Astrocyte of the spinal cord (primary cell): ENCODE measurements at places on chromosomes 3 and 15.

- no peak for DNase-seq
Observed at GRCh38 chr3:14113965-14114635, 10.6 kb downstream of the CHCHD4 start.

DNA sequence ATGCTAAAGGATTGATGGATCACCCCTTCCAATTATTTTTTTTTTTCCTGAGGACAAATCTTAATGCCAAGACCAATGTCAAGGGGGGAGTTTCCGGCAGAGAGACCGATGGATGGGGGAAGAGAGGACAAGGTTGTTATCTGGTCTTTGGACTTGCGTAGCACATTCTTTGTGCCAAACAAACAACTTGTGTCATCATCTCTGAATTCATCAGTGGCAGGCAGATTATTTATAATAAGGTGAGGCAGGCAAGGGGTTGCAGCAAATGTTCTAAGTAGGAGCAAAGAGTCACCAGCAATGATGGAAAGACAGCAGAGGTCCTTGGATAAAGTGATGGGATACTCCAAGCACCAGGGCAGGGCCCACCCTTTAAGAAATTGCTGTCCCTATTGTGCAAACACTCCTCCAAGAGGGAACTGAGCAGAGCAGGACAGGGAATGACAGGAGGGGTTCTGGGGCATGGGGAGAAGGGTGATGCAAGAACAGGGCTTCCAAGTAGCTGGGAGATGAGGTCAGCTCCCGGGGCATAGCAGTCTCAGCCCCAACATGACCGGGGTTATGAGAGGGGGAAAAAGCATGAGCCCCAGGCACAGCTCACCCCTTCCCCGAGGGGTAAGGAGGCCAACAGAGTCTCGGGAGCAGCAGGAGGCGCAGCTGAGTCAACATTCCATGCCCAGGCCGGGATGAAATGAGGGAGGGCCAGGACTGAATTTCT, 57.4 kb downstream of the ANXA2 start:
- DNase-seq: no peak

DNA sequence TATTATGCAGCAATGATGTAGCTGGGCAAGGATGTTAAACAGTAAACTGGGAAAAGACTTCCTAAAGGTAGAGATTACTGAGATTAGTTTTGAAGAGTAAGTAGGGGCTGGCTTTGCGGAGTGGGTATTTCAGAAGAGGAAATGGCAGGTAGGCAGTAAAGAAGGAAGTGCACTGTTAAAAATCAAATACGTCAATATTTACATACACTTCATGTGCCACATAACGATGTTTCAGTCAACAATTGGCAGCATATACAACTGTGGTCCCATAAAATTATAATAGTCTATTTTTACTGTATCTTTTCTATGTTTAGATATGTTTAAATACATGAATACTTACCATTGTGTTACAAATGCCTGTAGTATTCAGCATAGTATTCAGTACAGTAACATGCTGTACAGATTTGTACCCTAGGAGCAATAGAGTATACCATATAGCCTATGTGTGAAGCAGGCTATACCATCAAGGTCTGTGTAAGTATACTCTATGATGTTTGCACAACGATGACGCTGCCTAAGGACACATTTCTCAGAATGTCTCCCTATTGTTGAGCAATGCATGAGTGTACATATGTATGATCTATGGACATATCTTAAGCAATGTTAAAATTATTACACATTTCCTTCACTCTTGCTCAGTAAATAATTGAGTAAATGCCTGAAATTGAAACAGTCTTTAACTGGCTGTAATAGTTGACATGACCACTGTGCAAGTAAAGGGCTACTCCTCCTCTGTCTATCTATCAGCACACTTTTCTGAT, 196.7 kb downstream of the ISL2 start:
- no peak for DNase-seq

GRCh38 chr15:90561344-90562244, 31.9 kb downstream of the CRTC3 start:
- DNase-seq: peak; percentile 19

GRCh38 chr3:119913021-119913420, 131.1 kb downstream of the NR1I2 start:
- DNase-seq: no peak

DNA sequence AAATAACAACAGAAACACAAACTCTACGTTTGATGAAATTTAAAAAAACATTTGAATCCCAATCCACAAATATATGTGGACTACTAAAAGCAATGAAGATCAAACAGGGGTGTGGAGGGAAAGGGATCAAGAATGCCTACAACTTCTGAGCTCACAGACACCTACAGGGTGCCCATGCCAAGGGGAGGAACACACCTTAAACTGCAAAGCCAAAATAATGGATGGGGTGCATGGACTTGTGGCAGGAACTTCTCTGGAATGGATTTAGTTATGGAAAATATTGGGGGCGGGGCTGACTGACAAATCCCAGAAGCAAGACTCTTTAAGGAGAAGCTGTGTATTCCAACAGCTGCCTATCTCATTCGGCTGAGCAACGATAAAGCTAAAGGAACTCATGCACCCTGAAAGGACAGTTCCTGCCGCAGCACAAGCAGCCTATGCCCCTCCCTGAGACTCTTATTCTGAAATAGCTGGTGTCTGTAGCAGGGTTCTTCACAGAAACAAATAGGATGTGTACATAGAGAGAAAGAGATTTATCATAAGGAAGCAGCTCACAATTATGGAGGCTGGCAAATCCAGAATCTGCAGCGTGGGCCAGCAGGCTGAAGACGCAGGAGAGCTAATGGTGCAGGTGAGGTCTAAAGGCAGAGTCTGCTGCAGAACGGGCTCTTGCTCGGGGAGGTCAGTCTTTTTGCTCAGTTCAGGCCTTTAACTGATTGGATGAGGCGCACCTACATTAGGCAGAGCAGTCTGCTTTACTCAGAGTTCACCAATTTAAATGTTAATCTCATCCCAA, 24.5 kb upstream of the PLA2G4D start:
- DNase-seq: no peak

DNA sequence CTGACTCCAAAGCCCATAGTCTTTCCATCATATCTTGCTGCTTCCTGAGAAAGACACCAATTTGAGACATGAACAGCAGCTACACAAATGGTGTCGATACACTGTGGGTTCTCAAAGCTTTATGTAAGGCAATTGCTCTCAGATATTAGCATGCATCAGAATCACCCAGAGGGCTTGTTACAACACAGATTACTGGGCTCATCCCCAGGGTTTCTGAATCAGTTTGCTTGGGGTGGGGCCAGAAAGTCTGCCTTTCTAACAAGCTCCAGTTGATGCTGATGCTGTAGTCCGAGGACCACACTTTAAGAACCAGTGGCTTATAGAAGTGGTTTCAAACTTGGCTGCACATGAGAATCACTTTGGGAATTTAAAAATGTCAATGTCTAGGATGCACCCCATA, 86.5 kb downstream of the SEMA6D start:
- no peak for DNase-seq

GRCh38 chr3:42557854-42558253, 23.9 kb downstream of the SEC22C start:
- DNase-seq: no peak

GRCh38 chr15:49982584-49982983, 136.4 kb downstream of the ATP8B4 start:
- DNase-seq: no peak

DNA sequence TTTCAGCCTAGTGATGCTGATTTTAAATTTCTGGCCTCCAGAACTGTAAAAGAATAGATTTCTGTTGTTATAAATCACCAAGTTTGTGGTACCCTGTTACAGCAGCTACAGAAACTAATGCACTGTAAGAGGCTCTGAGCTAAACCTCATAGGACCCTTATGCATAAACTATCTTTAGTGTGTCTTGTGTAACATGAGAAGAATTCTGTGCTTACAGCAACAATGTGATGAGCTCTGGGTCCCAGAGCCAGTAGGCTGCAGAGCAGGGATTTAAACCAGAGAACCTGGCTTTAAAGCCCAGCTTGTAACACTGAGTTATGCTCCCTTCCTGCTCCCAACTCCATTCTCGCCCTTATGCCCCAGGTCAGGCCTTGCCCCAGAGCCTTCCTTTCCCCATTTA, 113.1 kb downstream of the THSD4 start:
- DNase-seq: peak; percentile 25

- no peak for DNase-seq
Observed at GRCh38 chr3:15754047-15754446, 43.7 kb downstream of the ANKRD28 start.

GRCh38 chr15:28911310-28911931, 25.6 kb downstream of the APBA2 start:
- no peak for DNase-seq

DNA sequence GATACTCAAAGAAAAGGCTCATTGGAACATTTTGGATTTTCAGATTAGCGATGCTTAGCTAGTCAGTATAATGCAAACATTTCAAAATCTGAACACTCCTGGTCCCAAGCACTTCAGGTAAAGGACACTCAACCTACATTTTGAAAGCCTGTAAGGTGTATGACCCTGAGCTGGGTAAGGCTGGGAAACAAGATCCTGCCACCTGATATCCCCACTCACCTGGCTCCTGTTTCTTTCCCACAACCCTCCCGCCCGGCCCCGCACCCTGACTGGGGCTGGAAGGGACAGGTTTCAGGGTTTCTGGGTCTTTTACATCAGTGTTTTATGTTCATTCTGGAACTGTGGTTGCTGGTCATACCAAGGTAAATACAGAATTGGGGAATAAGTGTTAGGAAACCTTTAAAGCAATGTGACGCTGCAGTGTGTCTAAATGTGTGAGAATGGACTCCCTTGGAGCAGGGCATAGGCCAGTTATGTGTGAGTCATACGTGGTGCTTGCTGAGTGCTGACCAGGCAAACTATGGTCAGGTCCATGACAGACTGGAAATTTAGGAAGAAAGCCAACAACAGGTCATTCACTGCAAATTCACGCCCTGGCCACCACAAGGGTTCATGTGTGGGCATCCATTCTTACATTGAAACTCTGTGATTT, 22.9 kb downstream of the CTXND1 start:
- peak; percentile 56 for DNase-seq

DNA sequence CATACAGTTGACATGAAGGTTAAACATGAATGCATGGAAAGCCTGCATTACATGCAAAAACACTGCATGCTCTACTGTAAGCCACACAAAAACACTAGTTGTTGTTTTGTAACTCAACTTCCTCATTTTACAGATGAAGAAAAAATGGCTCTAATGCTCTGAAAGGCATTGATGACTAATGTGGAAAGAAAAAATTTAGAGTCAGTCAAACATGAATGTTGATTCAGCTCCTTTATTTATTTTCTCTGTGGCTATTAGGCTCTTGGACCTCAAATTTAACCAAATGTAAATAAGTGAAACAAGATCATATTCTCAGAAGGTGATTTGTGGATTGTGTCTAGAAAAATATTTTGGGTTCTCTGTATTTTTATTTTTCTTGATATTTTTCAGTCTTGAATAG, 336.7 kb upstream of the ZNF717 start:
- peak; percentile 63 for DNase-seq

GRCh38 chr3:31250116-31250777, 282.5 kb upstream of the STT3B start:
- DNase-seq: no peak

DNA sequence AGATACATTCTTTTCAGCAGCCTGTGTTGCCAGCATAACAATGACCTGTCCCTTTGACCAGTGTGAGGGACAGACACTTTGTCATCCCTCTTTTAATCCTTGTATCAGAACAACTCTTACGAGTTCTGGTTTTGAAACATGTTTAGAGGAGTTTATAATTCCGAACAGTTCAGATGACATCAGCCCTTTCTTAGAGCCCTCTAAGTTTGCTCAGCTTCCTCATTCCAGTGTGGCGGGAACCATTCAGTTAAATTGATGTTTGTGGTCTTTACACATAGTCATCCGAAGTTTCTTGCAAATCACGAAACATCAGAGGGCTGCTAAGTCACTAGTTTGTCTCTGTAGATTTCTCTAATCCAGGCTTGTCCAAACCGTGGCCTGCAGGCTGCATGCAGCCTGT, 102.5 kb downstream of the AKAP13 start:
- peak; percentile 87 for DNase-seq

GRCh38 chr3:101171681-101172191, 148.6 kb downstream of the IMPG2 start:
- no peak for DNase-seq

DNA sequence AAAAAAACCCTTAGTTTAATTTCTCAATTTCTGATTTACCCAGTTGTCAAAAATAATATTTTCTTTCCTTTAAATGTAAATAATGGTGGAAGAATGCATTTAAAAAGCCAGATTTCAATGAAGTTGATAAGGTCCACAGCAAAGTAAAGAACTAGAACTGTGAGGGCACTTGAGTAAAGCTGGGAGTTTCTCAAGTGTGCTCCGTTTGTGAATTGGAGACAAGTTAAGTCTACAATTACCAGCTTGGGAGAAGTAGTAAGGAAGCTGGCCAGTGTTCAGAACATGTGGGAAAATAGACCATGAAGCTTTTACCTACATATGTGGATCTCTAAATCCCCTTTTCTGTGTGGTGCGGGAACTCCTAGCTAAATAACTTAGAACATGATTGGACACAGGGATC, 239.4 kb downstream of the OXSM start:
- DNase-seq: no peak

DNA sequence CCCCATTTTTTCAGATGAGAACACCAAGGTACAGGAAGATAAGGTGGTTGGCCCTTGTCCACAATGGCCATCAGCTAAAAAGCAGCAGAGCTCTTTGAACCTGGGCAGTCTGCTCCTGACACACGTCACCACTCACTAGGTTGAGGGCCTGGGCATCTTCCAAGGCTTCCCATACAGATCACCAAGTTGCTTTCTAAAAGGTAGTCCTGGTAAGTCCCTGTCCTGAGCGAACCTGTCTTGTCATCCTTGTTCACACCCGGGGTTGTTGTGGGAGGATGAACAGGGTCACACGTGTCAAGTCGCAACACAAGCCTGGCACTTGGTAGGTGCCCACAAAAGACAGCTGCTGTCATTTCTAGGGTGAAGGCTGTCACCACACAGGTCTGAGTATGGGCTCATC, 260.4 kb downstream of the EPHB1 start:
- DNase-seq: no peak

GRCh38 chr3:134449277-134449676, 36.5 kb downstream of the ANAPC13 start:
- no peak for DNase-seq

- DNase-seq: no peak
Observed at GRCh38 chr3:160446522-160447056, 3.0 kb downstream of the TRIM59 start.

DNA sequence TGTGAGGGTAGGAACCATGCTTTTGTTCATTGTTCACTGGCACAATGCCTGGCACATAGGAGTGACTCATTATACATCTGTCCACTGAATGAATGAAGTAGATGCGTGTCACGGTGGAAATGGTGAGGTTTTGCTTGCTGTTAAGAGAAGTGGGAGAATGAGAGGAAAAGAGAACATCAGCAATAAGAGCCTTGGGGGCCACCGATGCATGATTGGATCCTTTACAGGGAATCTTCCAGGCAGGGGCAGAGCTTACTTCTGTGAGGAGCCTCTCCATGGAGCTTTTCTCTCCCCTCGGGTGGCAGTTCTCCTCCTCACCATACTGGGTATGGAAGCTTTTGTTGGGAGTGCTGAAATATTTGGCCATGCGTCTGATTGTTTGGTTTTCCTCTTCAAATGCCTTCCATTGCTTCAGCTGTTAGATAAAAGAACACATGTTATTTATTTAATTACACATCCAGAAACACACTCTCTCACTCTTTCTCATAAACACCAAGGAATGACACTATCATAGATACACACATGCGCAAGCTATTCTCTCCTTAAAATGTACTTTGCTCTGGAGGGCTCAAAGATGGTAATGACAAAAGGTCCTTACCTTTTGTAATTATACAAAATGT, 78.9 kb upstream of the GSK3B start:
- DNase-seq: peak; percentile 8
